Bronchial smooth muscle cell (primary cell): ENCODE measurements at places on chromosomes 13 and 19. TPM values are rescaled to one million over a fixed set of nuclear protein-coding genes. Genes with fewer than 3 reads are reported as not detected.

ZNF66 gene
- total RNA-seq: 1.1 and 2.1 TPM in 2 replicates

TMEM59L gene
- 2.2 and 5.0 TPM in 2 replicates for total RNA-seq

CCDC122 gene
- 2.1 and 3.2 TPM in 2 replicates for total RNA-seq

METTL21C gene
- not detected in 2 replicates for total RNA-seq

LGI4 gene
- 0.47 and 0.52 TPM in 2 replicates for total RNA-seq

P2RY11 gene
- total RNA-seq: 1.9 and 3.0 TPM in 2 replicates

NKPD1 gene
- total RNA-seq: 0.47 and 0.52 TPM in 2 replicates

GRIN2D gene
- total RNA-seq: 0.17 and 0.63 TPM in 2 replicates

ZNF626 gene
- total RNA-seq: 6.2 and 10.9 TPM in 2 replicates

NLRP5 gene
- not detected in 2 replicates for total RNA-seq

NFIX gene
- 95.4 and 122 TPM in 2 replicates for total RNA-seq

ZNF93 gene
- total RNA-seq: 1.7 and 2.0 TPM in 2 replicates

SHC2 gene
- total RNA-seq: 1.7 and 2.5 TPM in 2 replicates

HIF3A gene
- 1.3 TPM in 1 of 2 replicates, not detected in the other for total RNA-seq

SPRED3 gene
- total RNA-seq: 0.69 and 2.0 TPM in 2 replicates

TRIM28 gene
- 355 and 415 TPM in 2 replicates for total RNA-seq

GRK1 gene
- total RNA-seq: not detected in 2 replicates

MAP3K10 gene
- total RNA-seq: 4.1 and 5.7 TPM in 2 replicates

PSG2 gene
- total RNA-seq: not detected in 2 replicates

DAND5 gene
- not detected in 2 replicates for total RNA-seq

OVOL3 gene
- total RNA-seq: not detected in 2 replicates

LILRA1 gene
- total RNA-seq: not detected in 2 replicates

KIR3DL1 gene
- total RNA-seq: not detected in 2 replicates

FGF14 gene
- 3.0 and 4.6 TPM in 2 replicates for total RNA-seq

SIGLECL1 gene
- not detected in 2 replicates for total RNA-seq

LRP3 gene
- 21.9 and 30.6 TPM in 2 replicates for total RNA-seq

MYO1F gene
- total RNA-seq: 0.34 and 0.47 TPM in 2 replicates

PCP2 gene
- total RNA-seq: not detected in 2 replicates

SOHLH2 gene
- 0.69 and 1.4 TPM in 2 replicates for total RNA-seq

ZNF611 gene
- total RNA-seq: 6.5 and 9.7 TPM in 2 replicates

PLK5 gene
- under 0.01 TPM in 1 of 2 replicates, not detected in the other for total RNA-seq

ZNF554 gene
- 4.0 and 4.1 TPM in 2 replicates for total RNA-seq

ZNF726 gene
- 0.16 and 0.43 TPM in 2 replicates for total RNA-seq

RASGRP4 gene
- total RNA-seq: 0.34 TPM in 1 of 2 replicates, not detected in the other

CKM gene
- total RNA-seq: not detected in 2 replicates

PTH2 gene
- total RNA-seq: not detected in 2 replicates

CEACAM8 gene
- total RNA-seq: not detected in 2 replicates

VSTM2B gene
- not detected in 2 replicates for total RNA-seq

C5AR1 gene
- total RNA-seq: 0.16 and 0.17 TPM in 2 replicates

IGFL3 gene
- total RNA-seq: not detected in 2 replicates

TEX26 gene
- 0.32 TPM in 1 of 2 replicates, not detected in the other for total RNA-seq

CGB7 gene
- total RNA-seq: 0.17 and 0.47 TPM in 2 replicates

IL4I1 gene
- total RNA-seq: 0.47 and 0.52 TPM in 2 replicates

SYDE1 gene
- 10.1 TPM in 2 replicates for total RNA-seq

KCNJ14 gene
- 0.16 and 0.26 TPM in 2 replicates for total RNA-seq

ZNF576 gene
- 8.2 and 8.8 TPM in 2 replicates for total RNA-seq

SGCG gene
- total RNA-seq: 1.3 and 4.6 TPM in 2 replicates

SHD gene
- not detected in 2 replicates for total RNA-seq

ACTMAP gene
- 0.47 and 0.77 TPM in 2 replicates for total RNA-seq

TUBA3C gene
- not detected in 2 replicates for total RNA-seq

NDUFB7 gene
- 247 and 389 TPM in 2 replicates for total RNA-seq

ANKLE1 gene
- 0.16 and 0.17 TPM in 2 replicates for total RNA-seq
